Fibroblast of lung (primary cell): ENCODE measurements at places on chromosomes 2 and 18. TPM values are rescaled to one million over a fixed set of nuclear protein-coding genes. Genes with fewer than 3 reads are reported as not detected.
A peak's percentile ranks its signal among the peaks of the same experiment; 100 is the strongest.

Gene PSMD1
- total RNA-seq, result 92.7 and 125 TPM in 2 replicates

Gene MEP1B
- total RNA-seq, result under 0.01 TPM in 2 replicates

Gene SERPINB3
- not detected in 2 replicates for total RNA-seq

Gene FBXO48
- total RNA-seq, result 0.26 and 0.33 TPM in 2 replicates

Gene SPATA3
- total RNA-seq, result not detected in 2 replicates

DNA sequence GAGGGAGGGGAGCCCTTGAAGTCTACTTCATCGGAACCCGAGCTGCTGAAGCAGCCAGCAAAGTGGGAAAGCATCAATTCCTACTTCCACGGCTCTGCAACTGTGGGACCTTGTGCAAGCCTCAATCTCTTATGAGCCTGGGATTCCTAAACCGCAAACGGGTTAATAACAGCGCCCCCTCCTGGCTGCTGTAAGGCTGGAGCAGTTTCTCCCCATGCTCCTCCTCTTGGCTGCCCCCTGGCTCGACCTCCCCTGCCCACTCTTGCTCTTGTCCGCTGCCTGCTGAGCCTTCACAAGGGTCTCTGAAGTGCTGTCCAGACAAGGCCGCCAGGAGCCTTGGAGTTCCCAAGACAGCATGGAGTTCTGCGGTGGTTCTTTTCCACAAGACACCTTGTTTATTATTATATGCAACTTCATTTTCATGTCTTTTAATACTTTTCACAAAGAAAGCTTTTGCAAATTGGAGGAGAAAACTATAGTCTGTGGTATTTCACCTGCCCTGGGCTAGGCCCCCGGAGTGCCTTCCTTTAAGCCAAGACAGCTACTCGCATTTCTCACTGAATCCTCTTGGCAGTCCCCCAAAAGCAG, 157.2 kb downstream of the DDX1 start:
- no peak overlapping the region for H3K27ac ChIP-seq
- DNase-seq, result no peak
- no peaks in the 10 kb centered on the region for H3K36me3 ChIP-seq
- H3K4me1 ChIP-seq, result no peaks in the 10 kb centered on the region

GRCh38 chr2:217974389-217975005, 28.3 kb downstream of the TNS1 start:
- DNase-seq, result no peak
- H3K4me1 ChIP-seq, result peaks cover 6% of the 10 kb centered on the region
- no peak overlapping the region for H3K27ac ChIP-seq
- H3K27me3 ChIP-seq, result no peaks in the 10 kb centered on the region

DNA sequence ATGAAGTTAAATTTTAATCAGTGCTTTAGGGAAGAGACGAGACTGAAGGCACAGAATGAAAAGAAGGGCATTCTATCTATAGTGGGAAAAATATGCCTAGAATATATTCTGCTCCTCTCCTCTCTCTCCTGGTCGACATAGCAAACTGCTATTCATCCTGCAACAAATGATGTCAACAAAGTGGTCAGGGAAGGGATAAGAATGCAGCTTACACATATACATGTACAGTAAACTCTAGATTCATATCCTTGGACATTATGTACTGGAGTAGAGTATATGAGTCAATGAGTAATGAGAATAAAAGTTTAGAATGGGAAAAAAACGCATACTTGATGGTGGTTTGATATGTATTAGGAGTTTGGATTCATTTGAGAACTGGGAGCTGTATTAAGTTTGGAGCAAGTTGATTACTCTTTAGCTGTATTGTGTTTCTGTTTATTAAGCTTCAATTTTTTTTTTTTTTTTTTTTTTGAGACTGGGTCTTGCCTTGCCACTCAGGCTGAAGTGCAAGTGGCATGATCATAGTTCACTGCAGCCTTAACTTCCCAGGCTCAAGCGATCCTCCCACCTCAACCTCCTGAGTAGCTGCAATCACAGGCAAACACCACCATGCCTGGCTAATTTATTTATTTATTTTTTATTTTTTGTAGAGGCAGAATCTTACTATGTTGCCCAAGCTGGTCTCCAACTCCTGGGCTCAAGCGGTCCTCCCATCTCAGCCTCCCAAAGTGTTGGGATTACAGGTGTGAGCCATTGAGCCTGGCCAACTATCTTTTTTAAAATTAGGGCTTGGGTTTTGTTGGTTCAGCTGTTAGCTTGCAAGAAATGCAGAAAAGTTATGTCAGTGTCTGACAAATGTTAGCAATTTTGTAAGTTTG, 53.8 kb downstream of the STAT1 start:
- peak; percentile 43 for DNase-seq
- H3K36me3 ChIP-seq, result no peaks in the 10 kb centered on the region
- no peak overlapping the region for H3K4me3 ChIP-seq
- no peaks in the 10 kb centered on the region for H3K27me3 ChIP-seq
- no peaks in the 10 kb centered on the region for H3K4me1 ChIP-seq

- H3K36me3 ChIP-seq, result peaks cover 9% of the 10 kb centered on the region
- DNase-seq, result no peak
- no peak overlapping the region for H3K27ac ChIP-seq
- H3K4me3 ChIP-seq, result no peak overlapping the region
Measured at GRCh38 chr2:218260166-218260565, 649 bp upstream of the GPBAR1 start.

DNA sequence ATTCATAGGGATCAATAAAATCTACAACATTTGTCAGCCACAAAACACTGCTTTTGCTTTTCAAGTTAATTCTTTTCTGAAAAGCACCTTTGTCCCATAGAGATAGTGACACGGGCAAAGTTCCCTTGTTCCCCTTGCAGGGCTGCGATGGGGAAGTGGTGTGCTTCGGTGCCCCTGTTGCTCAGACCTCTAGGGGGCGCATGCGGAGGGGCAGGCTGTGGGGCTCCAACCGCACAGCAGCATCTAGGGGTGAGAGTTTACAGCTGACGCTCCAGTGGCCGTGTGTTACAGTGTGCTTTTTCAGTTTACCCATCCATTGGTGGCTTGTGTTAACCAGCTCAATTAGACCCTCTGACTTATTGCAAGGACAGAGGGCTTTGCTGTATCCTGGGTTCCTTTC, 1432.2 kb upstream of the ACVR2A start:
- H3K4me1 ChIP-seq, result no peaks in the 10 kb centered on the region
- no peak overlapping the region for H3K4me3 ChIP-seq
- H3K27me3 ChIP-seq, result no peaks in the 10 kb centered on the region
- H3K36me3 ChIP-seq, result no peaks in the 10 kb centered on the region
- no peak for DNase-seq
